ENCODE measurements at places on chromosomes 16 and 17.
A peak's percentile ranks its signal among the peaks of the same experiment; 100 is the strongest.

- DNase-seq, result no peak
These were observed 22.4 kb upstream of the AATK start for GRCh38 chr17:81188491-81188840.

GRCh38 chr17:45740553-45741330 is 43.4 kb upstream of the CRHR1 start:
- DNase-seq, result peak; percentile 55

- DNase-seq, result no peak
These were observed 988 bp downstream of the CIAO3 start for GRCh38 chr16:739560-740458.

DNA sequence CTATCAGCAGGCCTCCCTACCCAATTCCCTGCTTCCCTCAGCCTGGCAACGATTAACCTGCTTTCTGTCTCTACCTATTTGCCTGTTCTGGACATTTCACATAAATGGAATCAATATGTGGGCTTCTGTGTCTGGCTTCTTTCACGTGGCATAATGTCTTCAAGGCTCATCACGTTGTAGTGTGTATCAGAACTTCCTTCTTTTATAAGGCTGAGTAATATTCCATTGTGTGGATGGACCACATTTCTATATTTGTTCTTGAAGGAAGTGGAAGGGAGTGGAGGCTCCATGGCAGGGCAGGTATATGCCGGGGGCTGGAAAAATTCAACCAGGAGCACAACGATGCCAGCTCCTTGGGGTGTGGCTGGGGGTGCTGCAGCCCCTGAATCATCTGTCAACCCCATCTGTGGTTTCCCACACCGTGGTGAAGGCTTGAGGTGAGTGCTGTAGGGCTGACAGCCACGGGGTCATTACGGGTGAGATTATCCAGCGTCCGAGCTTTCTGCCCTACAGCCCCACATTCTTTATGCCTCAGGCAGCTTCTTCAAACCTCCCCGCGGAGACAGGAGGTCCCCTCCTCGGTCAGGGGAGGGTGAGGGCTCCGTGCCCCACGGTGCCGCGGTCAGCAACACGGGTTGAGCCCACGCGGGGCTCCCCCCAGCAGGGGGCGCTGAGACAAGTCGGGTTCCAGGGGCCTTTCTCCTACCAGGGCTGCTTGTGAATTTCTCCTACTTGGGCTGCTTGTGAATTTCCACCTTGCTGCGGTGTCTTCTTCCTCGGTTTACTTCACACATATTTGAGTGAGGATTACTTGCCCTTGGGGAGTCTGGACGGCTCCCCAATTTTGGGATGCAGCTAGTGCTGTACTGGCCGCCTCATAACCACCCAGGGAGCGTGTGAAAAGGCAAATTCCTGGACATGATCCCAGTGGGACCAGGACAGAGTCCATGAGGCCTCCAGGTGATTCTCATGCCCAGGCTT is 18.3 kb upstream of the WFIKKN2 start:
- DNase-seq, result no peak

GRCh38 chr17:50845240-50846147 is 10.1 kb downstream of the WFIKKN2 start:
- DNase-seq, result no peak

DNA sequence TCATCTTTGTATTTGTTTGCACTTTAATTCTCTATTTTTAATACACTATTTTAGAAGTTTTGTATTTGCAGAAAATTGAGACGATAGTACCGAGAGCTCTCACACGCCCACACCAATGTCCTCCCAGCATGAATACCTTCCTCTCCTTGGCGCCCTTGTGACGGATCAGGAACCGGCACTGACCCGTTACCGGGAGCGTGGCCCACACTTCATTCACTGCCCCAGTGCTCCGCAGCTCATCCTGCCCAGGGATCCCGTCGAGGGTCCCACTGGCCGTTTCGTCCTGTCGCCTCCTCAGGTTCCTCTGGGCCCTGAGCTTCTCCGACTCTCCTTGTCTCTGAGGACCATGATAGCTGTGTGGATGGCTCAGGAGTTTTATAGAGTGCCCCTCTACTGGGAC is 50.6 kb downstream of the KLHDC4 start:
- no peak for DNase-seq

DNA sequence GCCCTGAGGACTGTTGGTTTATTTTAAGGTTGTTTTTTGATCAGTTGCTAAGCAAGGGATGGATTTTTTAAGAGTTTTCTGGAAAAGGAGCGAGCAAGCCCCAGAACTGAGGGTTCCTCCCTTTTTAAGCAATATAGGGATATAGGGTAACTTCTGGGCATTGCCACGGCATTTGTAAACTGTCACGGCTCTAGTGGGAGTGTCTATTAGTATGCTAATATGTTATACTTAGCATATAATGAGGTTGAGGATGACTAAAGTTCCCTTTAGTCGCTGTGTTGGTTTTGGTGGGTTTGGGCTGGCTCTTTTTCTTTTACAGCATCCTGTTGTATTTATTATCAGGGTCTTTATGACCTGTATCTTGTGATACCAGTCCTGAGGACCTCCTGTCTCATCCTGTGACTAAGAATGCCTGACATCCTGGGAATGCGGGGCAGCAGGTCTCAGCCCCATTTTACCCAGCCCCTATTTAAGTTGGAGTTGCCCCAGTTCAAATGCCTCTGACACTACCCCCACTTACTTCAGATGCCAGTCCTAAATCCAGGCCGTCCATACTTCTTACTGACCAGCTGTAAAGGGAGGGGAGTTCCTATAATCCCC is 59.4 kb downstream of the MFSD11 start:
- DNase-seq, result no peak

GRCh38 chr16:87625241-87625797 is 23.0 kb downstream of the JPH3 start:
- DNase-seq, result no peak

DNA sequence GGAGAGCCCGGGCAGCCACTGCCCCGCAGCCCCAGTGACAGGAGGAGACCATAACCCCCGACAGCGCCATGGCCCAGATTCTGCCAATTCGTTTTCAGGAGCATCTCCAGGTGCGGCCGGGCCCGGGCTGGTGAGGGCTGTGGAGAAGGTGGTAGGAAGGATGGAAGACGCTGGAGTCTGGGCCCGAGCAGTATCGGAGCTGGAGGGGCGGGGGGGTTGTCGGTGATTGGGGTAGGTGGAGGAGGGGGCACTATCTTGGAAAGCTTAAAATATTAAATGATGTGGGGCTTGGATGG is 317 bp downstream of the CLTC start:
- no peak for DNase-seq

DNA sequence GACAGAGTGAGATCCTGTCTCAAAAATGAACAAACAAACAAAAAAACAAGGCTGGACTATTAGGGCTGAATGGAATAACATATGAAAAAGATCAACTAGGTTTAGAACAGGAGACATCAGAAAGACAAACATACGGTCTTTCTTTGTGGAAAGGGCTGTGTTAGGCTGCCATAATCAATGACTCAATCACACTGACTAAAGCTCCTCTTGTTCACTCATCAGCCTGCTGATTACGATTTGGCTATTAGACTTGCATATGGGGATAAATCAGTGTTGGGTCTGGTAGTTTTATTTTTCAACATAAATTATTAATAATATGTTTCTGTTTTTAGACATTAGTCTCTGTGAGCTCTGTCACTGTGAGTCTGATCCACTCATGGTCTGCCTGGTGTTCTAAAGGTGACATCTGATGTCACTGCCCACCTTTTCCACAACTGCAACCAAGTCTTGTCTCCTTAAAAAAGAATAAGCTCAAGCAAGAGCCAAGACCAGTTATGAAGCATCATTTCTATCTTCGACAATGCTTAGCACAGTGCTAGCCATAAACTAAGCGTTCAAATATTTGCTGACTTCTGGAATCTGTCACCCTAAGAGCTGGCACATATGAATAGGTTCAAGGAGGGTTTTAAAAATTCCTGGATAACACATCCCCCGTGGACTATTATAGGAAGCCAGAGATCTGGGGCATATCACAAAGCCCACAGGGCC is 10.2 kb downstream of the CFAP20 start:
- no peak for DNase-seq

- DNase-seq, result peak; percentile 83
These were observed 643.2 kb downstream of the WWOX start for GRCh38 chr16:78742501-78743283.

DNA sequence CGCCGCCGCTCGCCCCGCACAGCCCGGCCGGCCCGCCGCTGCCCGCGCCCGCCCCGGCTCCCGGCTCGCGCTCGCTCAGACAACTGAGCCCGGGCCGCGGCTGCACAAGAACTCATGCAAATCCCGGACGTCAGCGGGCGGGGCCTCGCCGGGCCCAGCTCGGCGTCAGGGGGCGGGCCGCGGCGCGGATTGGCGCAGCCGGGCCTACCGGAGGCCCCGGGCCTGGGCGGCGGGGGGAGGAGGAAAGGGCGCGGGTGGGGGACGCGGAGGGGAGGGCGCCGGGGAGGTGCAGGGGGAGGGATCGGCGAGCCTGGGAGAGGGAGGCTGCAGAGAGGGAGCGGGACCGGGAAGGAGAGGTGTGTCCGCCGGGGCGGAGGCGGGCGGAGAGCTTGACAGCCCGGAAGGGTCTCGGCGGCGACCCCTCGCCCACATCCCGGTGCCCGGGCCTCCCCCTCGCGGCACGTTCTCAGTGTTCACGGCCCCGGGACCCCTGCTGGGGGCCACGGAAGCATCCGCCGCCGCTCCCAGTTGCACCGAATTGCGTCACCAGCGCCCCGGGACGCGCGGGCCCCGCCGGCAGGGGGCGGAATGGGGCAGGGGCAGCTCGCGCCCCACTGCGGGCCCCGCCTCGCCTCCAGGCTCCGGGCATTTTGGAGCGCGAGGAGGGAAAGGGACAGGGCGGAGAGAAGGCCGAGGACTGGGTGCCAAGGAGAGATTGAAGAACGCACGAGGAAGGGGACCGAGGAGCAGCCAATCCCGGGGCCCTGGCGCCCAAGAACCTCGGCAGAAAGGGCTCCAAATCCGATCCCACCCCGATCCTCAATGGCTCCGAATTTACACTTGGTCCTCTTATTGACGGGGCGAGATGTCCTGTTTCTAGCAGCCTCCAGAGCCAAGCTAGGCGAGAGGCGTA is at the start of gene CBX4:
CBX4 (minus strand) TSS at position 85 of the 913 bp plus-strand sequence. CDS start 189 bp downstream, outside the sequence.
- DNase-seq, result peak; percentile 85

DNA sequence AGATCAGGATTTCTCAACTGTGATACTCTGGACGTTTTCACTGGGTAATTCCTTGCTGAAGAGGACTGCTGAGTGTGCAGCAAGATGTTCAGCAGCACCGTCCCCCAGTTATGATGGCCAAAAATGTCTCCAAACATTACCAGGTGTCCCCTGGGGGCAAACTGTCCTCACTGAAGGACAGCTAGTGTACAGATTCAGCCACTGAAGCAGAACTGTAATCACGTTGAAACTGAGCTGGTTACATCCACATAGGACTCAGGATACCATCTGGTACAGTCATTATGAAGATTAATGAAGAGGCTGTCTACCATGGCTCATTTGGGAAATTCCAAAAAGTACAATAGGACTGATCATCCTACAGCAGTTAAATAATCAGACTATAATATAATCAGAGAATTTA is 43.3 kb upstream of the GINS3 start:
- no peak for DNase-seq

DNA sequence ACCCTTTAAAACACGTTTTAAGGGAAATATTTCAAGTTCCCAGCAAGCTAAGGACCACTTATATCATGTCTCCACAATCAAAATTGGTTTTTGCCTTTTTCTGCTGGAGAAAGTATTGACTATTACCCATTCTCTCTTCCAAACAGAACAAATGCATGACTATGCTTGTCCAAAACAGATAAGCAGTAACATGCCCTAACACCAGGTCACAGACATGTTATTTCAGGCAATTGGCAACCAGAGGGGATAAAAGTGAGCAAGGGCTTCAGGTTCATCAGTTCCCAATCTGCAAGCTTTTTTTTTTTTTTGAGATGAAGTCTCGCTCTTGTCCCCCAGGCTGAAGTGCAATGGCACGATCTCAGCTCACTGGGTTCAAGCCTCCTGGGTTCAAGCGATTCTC is 15.0 kb downstream of the SKA2 start:
- DNase-seq, result no peak

Measured in MV-4-11 (cell line).